ENCODE measurements at places on chromosomes 1 and 21.

DNA sequence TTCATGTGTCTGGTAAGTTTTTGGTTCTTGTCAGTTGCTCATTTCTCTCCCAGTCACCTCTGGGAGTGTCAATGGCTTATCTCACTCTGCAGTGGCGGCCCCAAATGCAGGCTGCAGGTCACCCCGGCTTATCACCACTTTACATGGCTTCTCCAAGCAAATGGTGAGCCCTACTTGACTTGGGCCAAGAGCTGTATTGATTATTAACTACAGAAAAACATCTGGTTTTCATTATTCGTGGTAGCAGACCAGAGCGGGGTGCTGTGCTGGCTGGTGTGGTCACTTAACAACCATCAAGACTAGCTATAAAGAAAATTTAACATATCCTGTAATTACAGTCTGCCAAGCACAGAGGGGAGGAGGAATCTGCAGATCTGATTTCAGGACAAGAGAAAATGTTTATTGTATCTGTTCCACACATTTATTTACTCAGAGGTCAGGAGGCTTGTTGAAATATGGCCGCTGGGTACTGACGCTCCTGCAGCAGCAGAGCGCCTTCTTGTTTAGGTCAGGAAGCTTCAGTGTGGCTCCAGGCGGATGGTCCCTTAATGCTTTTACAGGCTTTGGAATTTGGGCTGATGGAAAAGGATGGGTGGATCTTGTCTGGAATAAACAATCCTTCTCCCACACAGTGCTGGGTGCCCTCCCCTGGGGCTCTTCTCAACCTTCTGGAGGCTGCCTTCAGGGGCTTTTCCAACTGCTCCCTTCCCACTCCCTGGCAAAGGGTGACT is 87.8 kb downstream of the HLX start:
- no peak for DNase-seq

GRCh38 chr1:97759078-97759477 is 161.8 kb downstream of the DPYD start:
- DNase-seq = no peak

GRCh38 chr1:185063719-185064118 is 18.4 kb downstream of the RNF2 start:
- DNase-seq = no peak

DNA sequence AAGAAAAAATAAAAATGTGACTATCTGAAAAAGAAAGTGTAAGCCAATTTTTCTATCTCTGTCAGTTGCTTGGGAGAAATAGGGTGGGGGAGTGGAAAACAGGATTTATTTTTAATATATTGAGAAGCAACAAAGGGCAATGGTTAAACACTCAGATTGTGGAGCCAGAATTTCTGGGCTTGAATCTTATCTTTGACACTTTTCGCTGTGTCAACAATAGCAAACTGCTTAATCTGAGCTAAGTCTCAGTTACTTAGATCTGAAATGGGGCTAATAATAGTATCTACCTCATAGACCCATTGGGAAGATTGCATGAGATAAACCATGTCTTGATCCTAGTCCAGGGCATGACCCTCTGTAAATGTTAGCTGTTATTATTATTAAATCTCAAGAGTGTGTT is 468.1 kb downstream of the ADGRL2 start:
- DNase-seq = no peak

GRCh38 chr1:24472527-24473251 is 29.9 kb upstream of the RCAN3 start:
- no peak for DNase-seq

GRCh38 chr1:115440733-115441132 is 102.7 kb upstream of the NGF start:
- no peak for DNase-seq

DNA sequence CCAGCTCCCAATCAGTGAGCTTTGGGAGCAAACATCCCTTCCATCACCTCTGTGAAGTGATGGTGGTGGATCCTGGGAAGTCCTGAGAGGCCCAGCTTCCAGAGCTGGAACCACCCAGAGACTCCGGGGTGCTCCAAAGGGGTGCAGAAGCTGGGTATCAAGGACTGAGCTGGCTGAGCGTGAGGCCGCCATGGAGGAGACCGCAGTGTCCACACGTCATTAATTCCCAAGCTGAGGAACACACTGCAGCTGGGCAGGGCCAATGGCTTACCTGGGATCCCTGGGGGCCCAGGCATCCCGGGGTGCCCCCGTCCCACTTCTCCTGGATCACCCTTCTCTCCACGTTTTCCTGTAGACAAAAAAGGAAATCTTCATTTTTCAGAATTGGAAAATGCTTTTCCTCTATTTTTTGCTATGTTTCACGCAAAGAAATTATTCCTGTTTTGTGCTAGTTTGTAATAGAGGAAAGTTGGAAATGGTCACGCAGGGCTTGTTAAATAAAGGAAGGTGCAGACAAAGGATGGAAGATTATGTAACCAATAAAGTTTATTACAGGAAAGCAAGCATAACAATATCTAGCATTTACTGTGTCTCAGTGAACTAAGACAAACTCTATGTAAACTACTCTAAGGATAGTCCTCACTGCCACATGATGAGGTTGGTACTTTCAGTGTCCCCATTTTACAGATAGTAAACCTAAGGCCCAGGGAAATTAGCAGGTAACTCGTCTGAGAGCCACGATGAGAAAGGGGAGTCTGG is 15.4 kb downstream of the COL9A2 start:
- no peak for DNase-seq

- DNase-seq = no peak
Measured at GRCh38 chr1:20149601-20150325, 10.6 kb downstream of the PLA2G2F start.

- DNase-seq = no peak
Measured at GRCh38 chr1:192762265-192762664, 46.6 kb upstream of the RGS2 start.

DNA sequence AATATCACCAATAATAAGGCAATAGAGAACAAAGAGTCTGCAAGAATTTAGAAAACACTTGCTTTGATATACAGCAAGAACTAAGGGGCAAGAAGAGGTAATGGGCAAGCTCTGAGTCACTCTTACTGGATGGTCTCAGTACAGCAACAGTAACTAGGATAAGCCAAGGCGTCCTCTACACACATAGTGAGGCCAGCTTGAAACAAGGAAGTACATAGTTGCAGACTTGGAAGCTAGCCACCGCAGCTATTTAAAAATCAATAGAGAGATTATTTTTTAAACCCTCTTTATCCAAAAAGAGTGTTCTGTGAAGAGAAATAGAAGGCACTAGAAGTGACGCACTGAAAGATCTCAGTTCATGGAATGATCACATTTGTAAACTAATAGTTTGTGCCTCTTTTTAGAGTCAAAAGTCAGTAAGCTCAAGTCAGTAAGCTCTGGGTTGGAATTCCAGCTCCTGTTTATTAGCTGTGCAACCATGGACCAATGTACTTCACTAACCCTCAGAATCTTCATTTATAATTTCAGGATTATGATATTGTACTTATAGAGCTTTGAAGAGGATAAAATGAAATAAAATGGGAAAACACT is 118.6 kb downstream of the AKT3 start:
- no peak for DNase-seq

DNA sequence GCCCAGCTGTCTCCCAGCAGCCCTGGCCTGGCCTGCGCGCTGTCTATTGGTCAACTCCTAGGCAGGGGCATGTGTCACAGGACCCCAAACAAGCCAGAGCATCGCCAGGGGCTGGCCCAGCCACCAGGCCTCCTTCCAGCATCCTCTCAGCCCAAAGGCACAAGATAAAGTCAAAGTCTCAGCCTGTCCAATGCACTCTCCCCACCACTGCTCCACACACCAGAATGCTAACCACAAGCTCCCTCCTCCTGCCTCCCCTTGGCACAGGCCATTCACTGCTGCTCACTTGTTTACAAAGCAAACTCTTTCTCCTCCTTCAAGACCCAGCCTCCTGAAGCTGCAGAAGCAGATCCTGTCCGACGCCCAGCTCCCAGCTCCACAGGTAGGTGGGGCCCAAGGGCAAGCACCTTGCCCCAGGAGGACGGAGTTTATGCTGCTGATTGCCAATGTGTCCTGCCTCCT is 133.4 kb downstream of the DMRTB1 start:
- no peak for DNase-seq

- DNase-seq = no peak
Measured at GRCh38 chr1:112044745-112045144, 55.3 kb upstream of the KCND3 start.

GRCh38 chr1:8159470-8160024 is 133.4 kb upstream of the ERRFI1 start:
- no peak for DNase-seq

GRCh38 chr21:33849834-33850233 is 65.8 kb downstream of the ATP5PO start:
- DNase-seq = no peak

DNA sequence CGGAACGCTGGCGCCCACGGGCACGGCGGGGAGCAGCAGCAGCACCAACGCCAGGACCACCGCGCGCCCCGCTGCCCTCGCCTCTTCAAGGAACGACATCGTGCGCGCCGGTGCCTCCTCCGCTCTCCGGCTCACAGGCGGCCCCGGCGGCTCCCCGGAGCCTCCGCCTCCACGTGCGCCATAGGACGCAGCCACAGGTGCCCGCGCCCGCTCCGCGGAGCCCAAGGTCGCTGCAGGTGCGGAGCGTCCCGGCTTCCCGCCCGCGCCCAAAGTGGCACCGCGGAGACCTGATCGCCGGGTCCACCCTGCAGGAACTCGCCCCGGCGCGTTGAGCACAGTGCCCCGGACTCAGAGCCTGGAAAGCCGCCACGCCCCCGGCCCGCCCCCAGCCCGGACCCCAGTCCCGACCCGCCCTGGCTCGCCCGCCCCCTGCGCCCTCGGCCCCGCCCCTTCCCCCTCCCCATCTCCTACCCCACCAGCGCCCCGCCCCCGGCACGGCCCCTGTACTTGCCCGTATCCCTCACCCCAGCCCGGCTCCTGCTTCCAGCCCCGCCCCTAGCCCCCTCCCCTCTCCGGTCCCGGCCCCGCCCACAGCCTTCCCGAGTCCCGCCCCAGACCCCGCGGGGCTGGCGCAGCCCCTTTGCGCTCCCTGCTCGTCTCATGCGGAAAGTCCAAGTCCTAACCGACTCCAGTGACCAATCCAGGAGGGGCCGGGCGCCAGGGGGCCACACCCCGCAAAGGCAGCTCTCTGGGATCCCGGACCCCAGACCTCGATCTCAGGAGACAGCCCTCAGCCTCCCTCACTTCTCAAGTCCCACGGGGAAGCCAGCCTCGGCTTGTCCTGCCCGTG is at the start of gene MEGF6:
Gene MEGF6 (minus strand): TSS at position 339 of the 850 bp plus-strand sequence. CDS start 240 bp downstream, at position 99.
- no peak for DNase-seq

DNA sequence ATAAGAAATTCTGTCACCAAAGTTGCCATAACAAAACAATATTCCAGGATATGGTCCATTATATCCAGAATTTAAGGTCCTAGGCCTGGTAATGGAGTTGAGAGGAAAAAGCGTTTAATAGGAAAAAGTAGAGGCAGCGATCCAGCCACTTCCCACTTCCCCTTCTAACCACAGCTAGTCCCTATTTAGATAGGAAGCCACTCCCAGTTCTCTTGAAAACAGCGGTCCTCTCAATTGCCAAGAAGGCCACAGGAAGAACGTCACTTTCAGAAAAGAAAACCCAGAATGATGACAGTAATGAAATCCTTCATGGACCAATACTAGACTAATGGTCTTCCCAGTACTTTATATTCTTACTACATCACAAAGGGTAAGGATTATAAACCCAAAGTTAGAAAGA is 38.6 kb downstream of the ABL2 start:
- DNase-seq = no peak

DNA sequence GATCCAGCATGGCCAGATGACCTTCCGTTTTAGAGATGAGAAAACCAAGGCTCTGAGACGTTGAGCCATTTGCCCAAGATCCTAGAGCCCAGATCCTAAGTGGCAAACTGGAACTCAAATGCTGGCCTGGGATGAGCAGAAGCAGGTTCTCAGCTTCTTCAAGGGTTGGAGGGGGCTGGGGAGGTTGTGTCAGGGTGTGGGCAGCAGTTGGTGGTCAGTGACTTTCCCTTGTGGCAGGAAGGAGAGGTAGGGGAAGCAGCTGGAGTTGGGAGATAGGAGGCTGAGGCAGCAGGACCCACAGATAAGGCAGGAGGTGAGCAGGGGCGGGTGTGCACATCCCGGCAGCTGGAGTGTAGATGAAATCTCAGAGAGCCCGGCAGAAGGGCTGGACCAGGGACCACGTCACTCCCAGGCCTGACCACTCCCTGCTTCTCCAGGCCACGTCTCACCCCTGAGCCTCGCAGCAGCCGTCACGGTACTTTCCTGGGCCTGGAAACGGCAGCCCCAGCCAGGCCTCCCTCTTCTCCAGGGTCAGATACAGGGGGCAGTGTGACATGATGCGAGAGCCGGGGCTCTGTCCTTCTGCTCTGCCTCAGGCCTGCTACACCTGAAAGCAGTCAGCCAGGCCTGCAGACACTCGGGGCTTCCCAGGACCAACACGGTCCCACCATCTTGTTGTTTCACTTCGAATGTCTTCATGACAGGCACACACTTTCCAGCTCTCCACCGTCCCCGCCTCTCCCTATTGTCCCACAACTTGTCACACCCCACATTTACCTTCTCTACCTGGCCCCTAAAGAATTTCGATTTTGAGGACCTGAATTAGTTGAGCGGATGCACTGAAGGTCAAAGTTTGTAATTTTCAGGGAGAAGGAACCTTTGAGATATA is 11.5 kb upstream of the LAPTM5 start:
- no peak for DNase-seq

DNA sequence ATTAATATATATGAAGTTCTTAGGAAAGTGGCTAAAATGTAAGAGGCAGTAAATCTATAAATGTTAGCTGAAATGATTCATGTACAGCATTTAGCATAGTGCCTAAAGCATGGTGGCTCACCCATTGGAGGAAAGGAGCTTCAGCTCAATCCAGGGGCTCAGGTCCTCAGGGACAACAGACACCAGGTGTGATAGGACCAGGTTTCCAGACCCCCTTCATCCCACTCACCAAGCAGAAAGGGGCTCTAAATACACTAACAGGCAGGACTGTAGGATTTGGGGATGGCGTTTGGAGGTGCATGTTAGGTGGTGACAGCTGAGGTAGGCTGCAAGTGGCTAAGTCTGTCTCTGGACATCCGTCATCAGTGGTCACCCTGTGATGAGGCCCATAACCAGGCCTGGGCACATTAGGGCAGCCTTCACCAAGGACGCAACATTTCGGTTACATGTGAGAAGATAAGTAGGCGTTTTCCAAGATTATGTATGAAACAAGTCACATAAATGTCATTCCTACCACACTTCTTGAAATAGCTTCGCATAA is 233.1 kb downstream of the C1orf94 start:
- no peak for DNase-seq

DNA sequence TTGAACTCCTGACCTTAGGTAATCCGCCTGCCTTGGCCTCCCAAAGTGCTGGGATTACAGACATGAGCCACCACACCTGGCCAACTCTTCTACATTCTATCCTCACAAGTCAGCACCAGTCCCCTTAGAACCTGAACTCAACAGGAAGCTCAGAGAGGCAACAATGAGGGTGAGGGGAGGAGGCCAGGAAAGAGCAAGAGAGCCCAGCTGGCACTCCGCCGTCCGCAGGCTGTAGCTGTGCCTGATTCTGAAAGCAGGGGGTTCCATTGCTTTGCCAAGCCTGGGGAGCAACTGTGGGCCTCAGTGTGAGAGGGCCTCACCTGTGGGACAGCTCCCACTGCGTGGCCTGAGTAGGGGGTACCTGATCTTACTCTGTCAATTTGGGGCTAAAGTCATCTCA is 18.7 kb downstream of the STK40 start:
- no peak for DNase-seq
